ENCODE measurements at places on chromosomes 5 and 9. TPM values are rescaled to one million over a fixed set of nuclear protein-coding genes. Genes with fewer than 3 reads are reported as not detected.

Gene C9
- not detected for total RNA-seq

GRCh38 chr9:113436728-113437515 is 26.4 kb downstream of the C9orf43 start:
- DNase-seq, result no peak
- no peaks in the 10 kb centered on the region for H3K36me3 ChIP-seq
- H3K4me3 ChIP-seq, result no peak overlapping the region
- no peaks in the 10 kb centered on the region for H3K4me1 ChIP-seq
- H3K27me3 ChIP-seq, result no peaks in the 10 kb centered on the region
- H3K27ac ChIP-seq, result no peak overlapping the region

Gene CD14
- 3.1 TPM for total RNA-seq

- H3K36me3 ChIP-seq, result no peaks in the 10 kb centered on the region
- no peak for DNase-seq
- H3K4me3 ChIP-seq, result no peak overlapping the region
- H3K27ac ChIP-seq, result no peak overlapping the region
- peaks cover 51% of the 10 kb centered on the region for H3K4me1 ChIP-seq
Observed at GRCh38 chr9:79574781-79575180, 3.0 kb downstream of the TLE4 start.

- no peak overlapping the region for H3K27ac ChIP-seq
- no peak overlapping the region for H3K4me3 ChIP-seq
- no peaks in the 10 kb centered on the region for H3K27me3 ChIP-seq
- no peaks in the 10 kb centered on the region for H3K4me1 ChIP-seq
- no peak for DNase-seq
- H3K36me3 ChIP-seq, result no peaks in the 10 kb centered on the region
Observed at GRCh38 chr5:69046375-69046957, 47.3 kb upstream of the SLC30A5 start.

DNA sequence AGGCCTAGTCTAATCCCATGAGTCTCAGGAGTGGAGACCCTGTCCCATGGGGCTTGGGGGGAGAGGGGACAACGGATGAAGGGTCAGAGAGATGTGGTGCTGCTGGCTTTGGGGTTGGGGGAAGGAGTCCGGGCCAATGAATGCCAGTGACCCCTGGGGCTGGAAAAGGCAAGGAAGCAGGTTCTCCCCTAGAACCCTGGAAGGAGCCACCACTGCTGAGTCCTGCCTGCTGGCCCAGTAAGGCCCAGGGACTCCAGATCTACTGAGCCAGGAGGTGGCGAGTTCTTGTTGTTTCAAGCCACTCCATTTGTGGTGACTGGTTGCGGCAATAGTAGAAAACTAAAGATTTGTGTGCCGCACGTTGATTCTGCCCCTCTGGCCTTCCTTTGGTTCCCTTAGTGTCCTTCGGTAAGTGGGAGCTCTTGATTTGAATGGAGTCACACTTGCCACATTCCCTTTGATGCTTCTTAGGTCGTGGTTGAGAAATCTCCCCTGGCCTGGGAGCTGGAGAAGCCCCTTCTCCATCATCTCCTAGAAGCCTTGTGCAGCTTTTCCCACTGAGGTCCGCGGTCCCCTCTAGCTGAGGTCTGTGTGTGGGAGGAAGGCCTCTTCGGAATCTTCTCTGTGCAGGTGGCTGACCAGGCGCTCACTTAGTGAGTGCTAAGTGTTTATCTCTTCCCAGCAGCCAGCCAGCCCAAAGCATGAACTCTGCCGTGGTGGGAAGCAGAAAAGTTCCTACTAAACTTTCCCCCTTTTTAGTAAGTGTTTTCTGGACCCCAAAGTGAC is 9.0 kb downstream of the FCN1 start:
- H3K27me3 ChIP-seq, result no peaks in the 10 kb centered on the region
- H3K27ac ChIP-seq, result no peak overlapping the region
- H3K36me3 ChIP-seq, result no peaks in the 10 kb centered on the region
- H3K4me3 ChIP-seq, result no peak overlapping the region
- no peak for DNase-seq

DNA sequence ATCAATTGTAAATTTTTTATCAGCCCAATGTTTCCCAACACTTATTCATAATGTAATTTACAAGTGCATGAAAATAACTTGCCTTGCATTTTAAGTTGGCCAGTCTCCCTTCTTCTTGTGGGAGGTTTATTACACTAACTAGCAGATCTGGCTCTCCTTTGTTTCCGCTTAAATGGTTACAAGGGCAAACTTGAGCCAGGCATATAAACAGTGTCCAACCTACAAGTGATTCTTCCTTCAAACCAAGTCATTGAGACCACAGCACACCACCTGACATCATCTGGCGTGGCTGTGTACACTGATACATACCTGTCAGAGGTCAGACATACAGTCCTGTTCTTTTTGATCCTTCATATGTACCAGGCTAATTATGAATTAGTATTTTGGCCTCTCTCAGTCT is 80.1 kb downstream of the ALDH1A1 start:
- no peaks in the 10 kb centered on the region for H3K4me1 ChIP-seq
- H3K27ac ChIP-seq, result no peak overlapping the region
- no peaks in the 10 kb centered on the region for H3K27me3 ChIP-seq
- H3K4me3 ChIP-seq, result no peak overlapping the region
- H3K36me3 ChIP-seq, result no peaks in the 10 kb centered on the region

DNA sequence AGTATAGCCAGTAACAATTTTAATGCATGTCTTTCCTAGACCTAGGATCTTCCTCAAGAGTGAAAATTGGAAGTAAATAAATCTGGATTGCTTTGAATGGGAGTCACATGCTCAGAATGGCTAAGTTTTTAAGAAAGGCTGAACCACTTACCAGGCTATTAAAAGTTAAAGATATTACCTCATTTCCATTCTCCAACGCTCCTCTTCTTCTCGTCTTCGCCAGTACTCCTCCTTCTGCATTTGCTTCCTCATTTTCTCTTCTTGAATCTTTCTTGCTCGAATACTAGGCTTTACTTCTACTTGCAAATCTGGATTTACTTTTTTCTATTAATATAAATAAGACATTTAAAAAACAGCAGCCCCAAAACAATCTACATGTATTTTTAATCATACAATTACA is 49.6 kb downstream of the ZFR start:
- H3K36me3 ChIP-seq, result peaks cover 33% of the 10 kb centered on the region
- no peaks in the 10 kb centered on the region for H3K4me1 ChIP-seq
- no peak overlapping the region for H3K4me3 ChIP-seq
- no peak overlapping the region for H3K27ac ChIP-seq
- no peak for DNase-seq
